ENCODE measurements at places on chromosomes 1 and 21.

GRCh38 chr1:82106672-82107071, 305.9 kb downstream of the ADGRL2 start:
- DNase-seq, result no peak

- no peak for DNase-seq
These were observed 3.0 kb upstream of the MFSD2A start for GRCh38 chr1:39951926-39952325.

GRCh38 chr1:153476491-153477093, 16.1 kb upstream of the S100A7 start:
- DNase-seq, result no peak

DNA sequence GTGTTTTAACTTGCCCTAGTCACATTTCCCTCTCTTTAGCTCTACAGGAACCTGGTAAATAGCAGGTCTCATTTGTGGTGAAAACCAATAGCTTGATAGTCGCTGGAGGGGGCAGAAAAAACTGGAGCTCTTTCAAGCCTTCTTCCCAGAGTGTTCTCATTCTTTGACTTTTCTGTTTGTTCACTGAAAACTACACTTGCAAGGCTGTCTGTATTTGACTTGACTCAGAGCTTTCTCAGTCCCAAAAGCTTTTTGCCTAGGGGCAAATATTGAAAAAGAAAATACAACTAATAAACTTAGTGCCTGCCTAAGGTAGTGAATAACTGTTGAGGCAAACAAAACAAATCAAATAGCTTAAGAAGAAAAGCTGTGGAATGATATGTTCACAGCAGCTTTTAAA, 217.1 kb upstream of the CHRM3 start:
- no peak for DNase-seq
